ENCODE measurements at places on chromosomes 2 and 18.

GRCh38 chr2:153971855-153972254 lies 100.1 kb downstream of the GALNT13 start:
- DNase-seq, result no peak

- no peak for DNase-seq
These were observed 34.6 kb upstream of the SP3 start for GRCh38 chr2:173999724-174000123.

DNA sequence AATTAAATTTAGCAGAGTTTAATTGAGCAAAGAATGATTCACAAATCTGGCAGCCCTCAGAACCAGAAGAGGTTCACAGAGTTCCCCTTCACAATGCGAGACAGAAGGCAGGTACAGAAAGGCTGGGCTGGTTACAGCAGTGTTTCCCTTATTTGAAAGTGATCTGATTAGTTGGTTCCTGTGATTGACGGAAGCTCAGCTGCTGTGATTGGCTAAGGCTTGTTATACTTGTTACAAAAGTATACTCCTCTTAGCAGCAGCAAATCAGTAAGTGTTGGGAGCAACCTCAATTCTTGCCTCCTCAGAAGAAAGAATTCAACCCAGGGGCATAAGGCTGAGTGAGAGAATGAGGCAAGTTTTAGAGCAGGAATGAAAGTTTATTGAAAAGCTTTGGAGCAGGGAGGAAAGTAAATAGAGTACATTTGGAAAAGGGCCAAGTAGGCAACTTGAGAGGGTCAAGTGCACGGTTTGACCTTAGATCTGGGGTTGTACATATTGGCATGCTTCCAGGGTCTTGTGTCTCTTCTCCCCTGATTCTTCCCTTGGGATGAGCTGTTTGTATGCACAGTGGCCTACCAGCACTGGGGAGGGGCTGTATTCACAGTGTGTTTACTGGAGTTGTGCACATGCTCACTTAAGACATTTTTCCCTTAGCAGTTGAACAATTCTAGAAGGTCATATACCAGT lies 431.8 kb upstream of the RAB12 start:
- no peak for DNase-seq

- no peak for DNase-seq
These were observed 2.4 kb upstream of the GPC1 start for GRCh38 chr2:240432820-240433801.

DNA sequence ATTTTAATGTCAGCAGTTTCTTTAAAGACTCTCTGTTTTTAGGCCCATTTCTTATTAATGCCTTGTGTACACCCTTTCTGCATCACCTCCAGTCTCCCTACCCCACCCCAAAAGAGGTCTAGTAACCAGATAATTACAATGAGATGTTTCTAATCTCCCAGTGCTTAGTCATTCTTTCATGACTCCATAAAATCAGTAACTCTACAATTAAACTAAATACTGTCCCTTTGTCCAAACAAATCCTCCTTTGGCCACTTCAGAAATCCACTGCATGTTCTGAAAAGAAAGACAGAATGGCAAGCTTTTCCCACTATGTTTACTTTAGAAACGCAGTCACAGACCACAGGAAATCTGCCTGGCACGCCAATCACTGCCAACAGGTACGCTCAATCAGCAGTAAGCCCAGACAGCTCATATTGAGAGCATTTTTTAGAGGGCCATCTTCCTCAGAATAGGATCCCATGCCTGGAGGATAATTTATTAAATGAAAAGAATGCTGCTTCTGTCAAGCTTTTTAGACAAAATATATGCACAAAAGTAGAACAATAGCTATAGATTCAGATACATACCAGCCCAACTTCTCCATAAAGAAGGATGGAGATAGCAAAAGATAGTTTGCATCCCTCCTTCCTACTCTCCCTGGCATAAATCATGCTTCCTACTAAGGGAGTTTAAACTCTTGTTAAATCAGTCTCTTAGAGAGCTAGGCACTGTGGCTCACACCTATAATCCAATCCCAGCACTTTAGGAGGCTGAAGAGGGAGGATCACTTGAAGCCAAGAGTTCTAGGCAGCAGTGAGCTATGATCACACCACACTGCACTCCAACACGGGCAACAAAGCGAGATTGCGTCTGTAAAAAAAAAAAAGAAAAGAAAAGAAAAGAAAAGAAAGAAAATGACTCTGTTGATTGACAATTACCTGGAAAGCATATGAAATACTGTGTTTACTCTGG lies 14.6 kb downstream of the CLASP1 start:
- DNase-seq, result no peak

DNA sequence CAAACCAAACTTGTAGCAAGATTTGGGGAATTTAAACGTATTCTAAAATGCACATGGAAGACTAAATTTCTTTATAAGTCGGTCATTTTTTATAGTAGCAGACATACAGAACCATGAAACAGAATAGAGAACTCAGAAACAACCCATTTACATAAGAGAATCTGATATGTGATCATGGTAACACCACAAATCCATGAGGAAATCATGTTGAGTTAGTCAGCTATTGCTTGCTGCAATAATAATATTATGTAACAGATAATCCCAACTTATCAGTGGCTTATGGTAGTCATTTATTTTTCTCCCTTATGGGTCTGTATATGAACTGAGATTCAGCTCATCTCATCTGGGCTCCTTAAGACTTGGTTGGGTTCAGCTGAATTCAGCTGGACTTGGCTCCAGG lies 103.4 kb upstream of the SERTAD2 start:
- DNase-seq, result no peak

GRCh38 chr2:119253760-119254600 lies 30.3 kb downstream of the STEAP3 start:
- DNase-seq, result no peak

- no peak for DNase-seq
These were observed 196.1 kb downstream of the FAM210A start for GRCh38 chr18:13530033-13530878.

GRCh38 chr2:156077041-156077742 lies 255.3 kb downstream of the NR4A2 start:
- DNase-seq, result no peak

DNA sequence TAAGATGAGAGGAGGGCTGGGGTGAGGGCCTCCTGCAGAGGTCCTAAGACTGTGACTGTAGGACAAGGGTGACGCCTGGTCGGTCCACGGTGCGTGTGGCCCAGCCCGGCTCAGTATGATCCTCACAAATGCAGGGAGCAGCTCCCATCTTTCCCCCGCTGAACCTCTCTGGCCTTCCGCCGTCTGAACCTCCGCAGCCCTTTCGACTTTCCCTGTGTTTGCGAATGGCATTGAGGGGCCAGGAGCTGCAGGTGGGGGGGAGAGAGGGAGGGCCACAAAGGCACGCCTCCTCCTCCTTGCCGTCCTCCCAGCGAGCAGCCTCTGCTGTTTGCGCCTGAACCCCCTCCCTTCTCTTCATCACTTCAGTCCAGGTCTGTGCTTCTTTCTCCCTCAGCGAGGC lies 68.6 kb upstream of the PXDN start:
- no peak for DNase-seq

DNA sequence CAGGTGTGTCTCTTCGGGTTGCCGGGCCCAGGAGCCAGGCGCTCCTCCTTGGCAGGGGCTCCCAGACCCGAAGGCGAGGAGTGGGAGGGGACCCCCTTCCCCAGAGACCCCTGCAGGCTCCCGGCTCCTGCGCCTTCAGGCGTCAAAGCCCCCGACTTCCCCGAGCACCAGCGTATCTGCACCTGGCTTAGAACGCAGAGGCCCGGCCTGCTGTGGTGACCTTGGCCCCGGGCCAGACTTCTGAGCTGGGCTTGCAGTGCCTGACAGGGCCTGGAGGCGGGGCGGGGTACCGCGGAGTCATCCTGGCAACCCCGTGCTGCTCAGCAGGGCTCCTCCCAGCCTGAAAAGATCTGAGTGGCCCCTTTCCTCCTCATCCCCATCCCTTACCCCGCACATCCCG lies 27.0 kb downstream of the SKA1 start:
- no peak for DNase-seq

DNA sequence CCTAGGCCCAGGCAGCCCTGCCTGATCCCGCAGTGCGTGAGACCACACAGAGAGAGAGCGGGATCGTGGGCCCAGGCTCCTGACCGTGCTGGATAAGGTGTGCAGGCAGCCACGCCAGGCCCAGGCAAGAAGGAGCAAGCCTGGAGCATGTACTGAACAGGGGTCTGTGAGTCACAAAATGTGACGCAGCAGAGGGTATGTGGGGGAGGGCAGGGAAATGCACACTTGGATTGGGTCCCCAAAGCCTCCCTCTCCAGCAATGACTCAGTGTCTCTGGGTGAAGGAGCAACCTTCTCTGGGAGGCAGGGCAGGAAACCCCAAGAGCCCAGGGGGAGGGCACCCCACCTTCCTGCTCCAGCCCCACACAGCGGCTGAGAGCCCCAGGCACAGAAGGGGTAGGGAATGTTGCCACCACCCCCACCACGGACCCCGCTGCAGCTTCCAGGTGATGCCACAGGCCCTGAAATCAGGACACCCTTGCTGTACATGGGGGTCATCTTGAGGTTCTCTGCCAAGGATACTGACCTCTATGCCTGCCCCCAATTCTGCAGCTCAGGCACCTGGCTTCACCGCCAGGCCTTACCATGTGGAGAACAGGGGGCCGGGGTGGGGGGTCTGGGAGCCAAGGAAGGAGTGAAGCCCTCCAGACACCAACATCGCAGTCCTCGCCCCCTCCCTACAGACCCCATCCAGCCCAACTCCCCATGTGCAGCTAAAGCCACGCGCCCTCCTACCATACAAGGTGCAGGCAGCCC lies 1.3 kb upstream of the GPC1 start:
- no peak for DNase-seq

DNA sequence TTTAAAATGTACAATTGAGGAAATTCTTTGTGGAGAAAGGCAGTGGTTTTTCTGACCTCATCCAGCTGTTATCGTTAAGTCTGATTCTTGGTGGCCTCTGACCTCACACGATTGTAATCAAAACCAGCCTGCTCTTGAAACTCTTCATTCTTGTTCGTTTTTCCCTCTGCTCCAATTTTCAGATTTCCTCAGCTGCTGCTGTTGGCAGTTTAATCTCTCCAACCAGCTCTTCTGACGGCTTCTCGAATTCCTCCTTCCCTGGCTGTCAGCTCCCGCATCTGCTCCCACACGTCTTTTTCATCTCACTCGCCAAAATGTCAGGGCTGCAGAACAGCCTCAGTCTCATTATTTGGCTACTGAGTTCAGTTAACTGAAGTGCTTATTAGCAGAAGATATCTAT lies 136.1 kb downstream of the DCDC2C start:
- no peak for DNase-seq

DNA sequence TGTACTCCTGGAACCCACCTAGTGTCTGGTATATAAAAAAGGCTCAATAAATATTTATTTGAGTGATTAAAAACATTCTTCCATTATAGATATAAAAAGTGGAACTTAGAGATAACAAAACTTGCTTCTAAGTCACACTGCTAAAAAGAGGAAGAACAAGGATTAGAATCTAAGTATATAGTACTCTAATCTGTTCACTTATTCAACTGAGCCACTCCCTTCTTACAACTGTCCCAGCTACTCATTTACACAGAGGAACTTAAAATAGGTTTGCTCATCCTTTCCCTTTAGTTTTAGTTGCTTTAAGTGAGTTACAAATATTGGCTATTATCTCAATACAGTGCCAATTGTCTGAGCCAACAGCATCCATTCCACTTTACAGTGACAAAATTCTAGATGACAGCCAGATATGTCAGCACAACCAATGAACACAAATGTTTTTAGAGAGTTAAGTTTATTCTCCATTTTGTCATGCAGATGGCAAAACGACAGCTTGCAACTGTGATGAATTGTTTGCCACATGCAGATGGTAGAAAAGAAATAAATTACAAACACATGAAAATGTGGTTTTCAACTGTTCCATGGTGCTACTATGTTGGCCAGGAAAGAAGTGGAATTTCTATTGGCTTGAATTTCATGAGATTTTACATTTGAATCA lies 280.7 kb upstream of the ZC3H15 start:
- no peak for DNase-seq

- DNase-seq, result no peak
These were observed 27.0 kb upstream of the NFATC1 start for GRCh38 chr18:79368681-79369080.

- DNase-seq, result no peak
These were observed 111.8 kb downstream of the XRCC5 start for GRCh38 chr2:216220976-216221375.

DNA sequence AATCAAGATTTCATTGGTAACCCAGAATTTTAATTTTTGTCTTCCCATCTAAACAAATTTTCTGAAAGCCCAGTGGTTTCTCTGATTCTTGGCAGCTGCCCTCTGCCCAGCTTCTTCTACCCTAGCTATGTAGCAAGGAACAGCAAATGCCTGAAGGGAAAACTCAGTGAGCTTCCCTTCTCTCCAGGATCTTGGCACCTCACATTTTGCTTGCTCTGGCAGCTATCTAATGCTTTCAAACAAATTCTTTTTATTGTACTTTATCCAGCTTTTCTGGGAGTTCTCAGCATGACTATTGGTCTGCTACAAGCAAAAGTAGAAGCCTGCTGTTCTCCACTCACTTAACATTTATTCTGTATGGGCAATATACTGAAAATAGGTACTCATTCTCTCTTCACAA lies 18.3 kb upstream of the GFPT1 start:
- DNase-seq, result no peak

DNA sequence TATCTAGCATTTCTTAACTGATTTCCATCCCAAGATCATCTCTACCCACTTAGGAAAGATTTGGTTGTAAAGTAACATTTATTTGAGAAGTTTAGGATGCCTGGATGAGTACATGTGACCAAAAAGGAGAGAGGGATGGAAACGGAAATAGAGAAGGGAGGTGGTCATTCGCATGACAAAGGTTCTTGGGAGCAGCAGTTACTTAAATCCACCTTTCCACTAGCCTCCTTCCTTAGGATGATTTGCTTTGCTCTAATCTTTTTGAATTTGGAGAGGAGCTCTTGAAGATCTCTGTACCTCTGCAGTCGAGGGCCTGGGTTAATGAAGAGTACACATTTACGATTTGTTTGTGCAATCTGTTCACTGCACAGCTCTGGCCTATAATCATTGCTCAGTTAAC lies 623.5 kb downstream of the EPHA4 start:
- no peak for DNase-seq

DNA sequence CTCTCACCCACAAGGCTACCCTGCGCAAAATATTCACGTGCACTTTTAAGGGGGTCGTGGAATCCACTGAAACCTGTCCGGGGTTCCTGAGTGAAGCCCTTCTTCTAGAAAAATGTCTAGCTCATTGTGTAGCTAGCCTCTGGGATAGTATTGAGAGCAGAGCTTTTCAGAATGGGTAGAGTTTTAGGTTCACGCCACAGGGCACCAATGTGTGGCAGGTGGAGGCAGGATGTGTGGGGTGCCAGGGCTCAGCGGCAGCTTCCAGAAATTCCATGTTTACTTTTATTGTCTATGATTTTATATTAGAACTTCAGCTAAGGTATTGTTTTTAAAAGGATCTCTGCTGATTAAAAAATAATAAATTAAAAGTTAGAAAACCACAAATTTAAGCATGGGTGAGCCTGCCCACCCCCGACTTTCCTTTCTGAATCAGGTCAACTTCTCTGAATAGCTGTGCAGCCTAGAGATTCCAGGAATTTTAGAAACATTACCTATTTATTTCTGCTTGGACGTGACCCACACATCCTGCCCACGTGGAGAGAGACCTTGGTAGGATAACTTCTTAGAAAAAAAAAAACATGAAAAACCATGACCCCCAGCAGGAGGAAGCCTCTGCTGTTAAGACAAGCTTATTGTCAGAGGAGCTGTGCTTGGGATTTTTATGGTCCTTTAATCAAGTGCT lies 163.7 kb downstream of the CTIF start:
- no peak for DNase-seq

- no peak for DNase-seq
These were observed 780 bp downstream of the SRD5A2 start for GRCh38 chr2:31579996-31580320.
